Endodermal cell (in vitro differentiated cells): ENCODE measurements at places on chromosomes 7 and 10. TPM values are rescaled to one million over a fixed set of nuclear protein-coding genes. Genes with fewer than 3 reads are reported as not detected.

CYP26A1 gene
- 800 to 1,084 TPM (median 883 TPM) in 3 replicates for total RNA-seq

DNA sequence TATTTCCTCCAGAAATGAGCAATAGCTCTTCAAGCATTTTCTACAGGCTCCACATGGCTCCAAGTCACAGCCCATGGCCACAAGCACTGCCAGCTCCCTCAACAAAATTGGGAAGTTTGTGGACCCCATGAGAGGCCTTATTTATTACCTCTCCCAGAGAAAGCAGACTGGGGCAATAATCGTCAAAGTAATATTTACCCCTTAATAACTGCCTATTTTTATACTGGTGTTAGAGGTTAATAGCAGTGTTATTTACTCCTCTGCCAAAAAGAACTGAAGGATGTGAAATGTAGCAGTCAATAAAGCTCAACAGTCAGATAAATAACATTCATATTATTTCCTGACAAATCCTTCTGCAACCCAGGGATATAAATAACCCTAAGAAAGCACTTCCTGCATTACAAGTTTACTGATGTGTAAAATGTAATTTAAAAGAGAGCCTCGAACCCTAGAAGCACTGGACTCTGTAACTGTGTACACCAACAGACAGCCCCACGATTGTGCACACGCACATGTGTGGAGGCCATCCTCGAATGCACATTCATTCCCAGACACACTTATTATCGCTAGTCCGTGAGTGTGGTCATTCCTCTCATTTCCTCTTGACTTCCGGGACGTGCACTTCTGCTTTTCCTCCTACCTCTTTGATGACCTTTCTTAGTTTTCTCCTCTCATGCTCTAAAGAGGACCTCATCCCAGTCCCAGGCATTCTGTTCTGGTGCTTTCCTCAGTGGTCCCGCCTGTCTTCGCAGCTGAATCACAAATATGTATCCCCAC lies 157.4 kb downstream of the EVX1 start:
- H3K4me1 ChIP-seq: no peaks in the 10 kb centered on the region
- H3K27me3 ChIP-seq: no peaks in the 10 kb centered on the region
- H3K4me3 ChIP-seq: no peak overlapping the region
- H3K36me3 ChIP-seq: no peaks in the 10 kb centered on the region

DNA sequence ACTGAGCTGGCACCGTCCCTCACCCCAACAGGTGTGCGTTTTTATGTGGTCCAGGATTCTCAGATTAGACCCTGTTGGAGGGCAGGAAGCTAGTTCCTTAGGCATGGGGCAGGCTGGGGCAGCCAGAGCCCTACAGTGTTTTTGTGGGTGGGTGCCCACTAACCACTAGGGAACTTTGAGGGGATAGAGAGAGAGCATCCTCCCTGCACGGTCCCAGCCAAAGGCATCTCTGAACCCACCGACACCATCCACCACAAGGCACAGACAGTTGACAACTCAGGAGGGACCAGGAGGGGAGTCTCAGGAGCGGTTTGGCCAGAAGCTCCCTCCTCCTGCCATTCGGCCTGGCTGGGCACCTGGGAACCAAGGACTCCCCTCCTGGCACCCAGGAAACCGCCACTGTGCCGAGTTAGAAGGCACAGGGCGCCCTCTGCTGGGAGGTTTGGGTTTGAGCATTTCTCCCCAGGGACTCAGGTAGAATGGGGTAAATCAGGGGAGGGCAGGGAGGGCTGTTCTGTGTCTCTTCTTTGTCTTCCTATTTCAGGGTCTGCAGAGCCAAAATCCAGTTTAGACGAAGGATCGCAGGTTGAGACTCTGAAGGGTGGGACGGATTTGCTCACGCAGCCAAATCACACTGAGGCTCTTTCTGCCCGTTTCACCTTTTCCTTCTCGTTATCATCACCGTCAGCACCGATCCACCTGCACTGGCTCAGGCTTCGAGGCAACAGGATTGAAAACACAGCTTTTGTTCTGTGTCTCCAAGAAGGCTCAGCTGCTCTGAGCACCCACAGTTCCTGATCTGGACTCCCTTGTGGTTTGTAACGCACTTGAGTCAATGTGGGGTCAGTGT lies 84.8 kb upstream of the COL13A1 start:
- peak; percentile 92 for DNase-seq
- no peak overlapping the region for H3K27ac ChIP-seq
- H3K4me3 ChIP-seq: no peak overlapping the region
- no peaks in the 10 kb centered on the region for H3K36me3 ChIP-seq
- H3K4me1 ChIP-seq: no peaks in the 10 kb centered on the region
- no peaks in the 10 kb centered on the region for H3K27me3 ChIP-seq

NKX2-3 gene
- not detected in 3 replicates for total RNA-seq

DNA sequence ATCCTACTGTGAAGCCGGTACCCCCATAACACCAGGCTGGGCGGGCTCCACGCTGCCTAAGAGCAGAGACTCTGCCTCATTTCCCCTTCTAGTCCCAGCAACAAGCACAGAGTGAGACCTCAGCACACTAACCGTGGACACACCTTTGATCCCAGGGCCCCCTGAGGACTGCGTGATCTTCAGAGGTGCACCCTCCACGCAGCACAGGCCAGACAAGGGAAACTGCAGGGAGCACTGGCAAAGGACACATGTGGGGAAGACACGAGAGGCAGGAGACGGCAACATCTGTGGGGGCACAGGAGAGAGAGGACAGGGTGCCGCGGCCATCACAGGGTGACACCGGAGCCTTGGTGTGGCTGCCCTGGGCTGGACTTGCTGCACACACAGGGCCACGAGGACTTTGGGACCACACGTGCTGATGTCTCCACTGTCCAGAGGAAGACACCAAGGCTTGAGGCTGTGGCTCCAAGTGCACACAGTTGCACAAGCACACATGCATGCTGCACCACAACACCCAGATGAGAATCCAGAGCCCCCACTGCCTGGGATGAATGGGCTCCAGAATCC lies 128.8 kb downstream of the PTPRN2 start:
- DNase-seq: no peak
- no peak overlapping the region for H3K27ac ChIP-seq
- H3K4me1 ChIP-seq: no peaks in the 10 kb centered on the region
- no peaks in the 10 kb centered on the region for H3K36me3 ChIP-seq
- no peak overlapping the region for H3K4me3 ChIP-seq

GRCh38 chr7:152341039-152341913 lies 94.5 kb downstream of the KMT2C start:
- peak; percentile 51 for DNase-seq
- no peak overlapping the region for H3K27ac ChIP-seq
- H3K36me3 ChIP-seq: peaks cover 3% of the 10 kb centered on the region
- H3K4me1 ChIP-seq: no peaks in the 10 kb centered on the region

SPDYE9 gene
- total RNA-seq: not detected in 3 replicates

- peaks cover 77% of the 10 kb centered on the region for H3K27me3 ChIP-seq
- no peak for DNase-seq
- H3K27ac ChIP-seq: no peak overlapping the region
- H3K4me1 ChIP-seq: no peaks in the 10 kb centered on the region
Observed at GRCh38 chr10:98533746-98534445, 87.2 kb upstream of the HPS1 start.

- no peak overlapping the region for H3K27ac ChIP-seq
- no peak overlapping the region for H3K4me3 ChIP-seq
- H3K4me1 ChIP-seq: no peaks in the 10 kb centered on the region
- no peaks in the 10 kb centered on the region for H3K27me3 ChIP-seq
- no peak for DNase-seq
- no peaks in the 10 kb centered on the region for H3K36me3 ChIP-seq
Observed at GRCh38 chr10:45136256-45136655, 135.5 kb downstream of the ZNF22 start.

DNA sequence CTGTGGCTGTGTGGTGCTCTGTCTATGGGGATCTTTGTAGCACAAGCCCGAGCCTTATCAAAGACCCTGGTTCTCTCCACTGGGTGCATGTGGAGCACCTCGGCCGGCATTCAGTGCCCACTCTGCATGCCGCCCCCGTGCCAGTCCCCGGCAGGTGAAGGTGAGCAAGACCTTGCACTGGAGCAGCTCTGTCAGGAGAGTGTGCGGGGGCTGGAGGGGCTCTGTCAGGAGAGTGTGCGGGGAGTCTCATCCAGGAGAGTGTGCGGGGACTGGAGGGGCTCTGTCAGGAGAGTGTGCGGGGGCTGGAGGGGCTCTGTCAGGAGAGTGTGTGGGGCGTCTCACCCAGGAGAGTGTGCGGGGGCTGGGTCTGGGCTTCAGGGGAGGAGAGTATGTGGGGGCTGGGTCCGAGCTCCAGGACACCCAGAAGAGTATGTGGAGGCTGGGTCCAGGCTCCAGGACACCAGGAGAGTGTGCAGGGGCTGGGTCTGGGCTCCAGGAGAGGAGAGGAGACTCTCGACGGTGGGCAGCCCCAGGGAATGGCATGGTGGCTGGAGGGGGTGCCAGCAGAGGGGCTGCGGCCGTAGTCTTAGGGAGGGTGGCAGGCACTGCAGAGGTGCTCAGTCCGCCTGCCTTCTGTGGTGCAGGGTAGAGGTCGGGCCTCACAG lies 40.8 kb downstream of the INPP5A start:
- no peak for DNase-seq
- H3K27ac ChIP-seq: no peak overlapping the region
- no peak overlapping the region for H3K4me3 ChIP-seq
- no peaks in the 10 kb centered on the region for H3K4me1 ChIP-seq
- no peaks in the 10 kb centered on the region for H3K36me3 ChIP-seq
- H3K27me3 ChIP-seq: no peaks in the 10 kb centered on the region

GRCh38 chr7:85972504-85973141 lies 671.1 kb upstream of the GRM3 start:
- no peaks in the 10 kb centered on the region for H3K27me3 ChIP-seq
- no peaks in the 10 kb centered on the region for H3K4me1 ChIP-seq
- no peaks in the 10 kb centered on the region for H3K36me3 ChIP-seq
- H3K27ac ChIP-seq: no peak overlapping the region

DNA sequence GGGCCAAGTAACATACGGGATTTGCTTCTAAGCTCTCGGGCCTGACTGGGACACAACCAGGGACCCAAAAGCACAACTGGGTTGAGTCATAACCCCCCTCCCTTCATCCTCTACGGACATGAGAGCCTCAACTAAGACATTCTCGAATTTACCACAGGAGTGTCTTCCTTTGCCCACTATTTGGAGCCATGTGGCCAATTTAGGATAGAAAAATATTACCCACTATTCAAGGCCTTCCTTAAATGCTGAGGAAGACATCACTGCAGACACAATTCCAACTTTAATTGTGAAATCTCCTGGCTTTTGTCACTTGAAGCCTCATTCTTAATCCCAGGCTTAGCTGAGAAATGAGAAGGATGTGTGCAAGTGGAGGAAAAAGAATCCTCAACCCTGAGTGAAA lies 11.8 kb downstream of the CTBP2 start:
- no peak overlapping the region for H3K4me3 ChIP-seq
- peaks cover 7% of the 10 kb centered on the region for H3K36me3 ChIP-seq
- DNase-seq: no peak
- no peak overlapping the region for H3K27ac ChIP-seq
- no peaks in the 10 kb centered on the region for H3K27me3 ChIP-seq
